NB4 (cell line): ENCODE measurements at places on chromosomes 2 and 18.
A peak's percentile ranks its signal among the peaks of the same experiment; 100 is the strongest.

DNA sequence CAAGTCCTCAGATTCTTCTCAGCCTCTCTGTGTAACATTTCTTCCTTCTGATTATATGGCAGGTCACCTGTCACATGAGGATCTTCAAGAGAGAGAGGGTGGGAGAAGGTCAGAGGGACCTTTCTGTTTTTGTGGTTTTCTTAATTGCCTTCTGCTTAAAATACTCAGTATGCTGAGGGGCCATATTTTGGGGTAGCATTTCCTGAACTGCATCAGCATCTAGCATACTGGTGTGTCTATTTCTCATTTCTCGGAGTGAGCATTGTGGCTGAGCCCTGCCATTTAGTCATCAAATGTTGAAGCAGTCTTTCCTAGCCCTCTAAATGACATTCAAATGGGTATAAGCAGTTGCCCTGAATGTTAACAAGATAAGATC, 162.7 kb downstream of the MYO3B start:
- no peak for DNase-seq

- no peak for DNase-seq
These were observed 24.2 kb downstream of the PSMD14 start for GRCh38 chr2:161332371-161332967.

DNA sequence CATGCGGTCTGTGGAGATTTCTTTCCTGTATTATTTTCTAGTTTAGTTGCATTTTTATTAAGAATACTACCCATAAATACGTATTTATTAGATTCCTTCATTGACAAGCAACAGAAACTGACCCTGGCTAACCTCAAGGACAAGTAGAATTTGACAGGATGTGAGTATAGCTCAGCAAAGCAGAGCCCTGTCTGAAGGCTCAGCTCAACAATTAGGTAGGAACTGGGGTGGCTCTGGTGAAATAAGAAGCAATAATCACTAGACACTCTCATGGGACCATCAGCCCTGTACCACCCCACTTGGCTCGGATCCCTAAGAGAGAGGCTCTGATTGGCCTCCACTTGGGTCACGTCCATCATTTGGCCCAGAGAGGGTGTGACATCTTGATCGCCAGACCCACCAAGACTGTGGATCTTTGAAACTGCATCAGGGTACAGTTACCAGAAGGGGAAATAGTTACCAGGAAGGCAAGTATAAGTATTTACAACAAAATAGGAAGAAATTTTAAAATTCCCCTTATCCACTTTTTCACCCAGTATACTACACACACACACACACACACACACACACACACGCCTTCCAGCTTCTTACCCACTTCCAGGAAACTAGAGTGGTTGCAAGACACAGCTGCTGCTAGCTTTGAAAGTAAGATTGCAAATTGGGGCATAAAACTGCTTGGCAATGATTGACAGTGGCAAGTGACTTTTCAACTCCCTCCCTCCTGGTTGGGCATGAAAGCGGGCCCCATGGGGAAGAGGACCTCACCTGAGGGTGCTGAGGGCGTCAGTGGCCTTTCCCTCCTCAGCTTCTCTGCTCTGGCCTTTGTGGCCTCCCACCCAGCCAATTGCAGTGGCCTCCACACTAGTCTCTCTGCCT, 41.8 kb downstream of the KCTD18 start:
- no peak for DNase-seq

DNA sequence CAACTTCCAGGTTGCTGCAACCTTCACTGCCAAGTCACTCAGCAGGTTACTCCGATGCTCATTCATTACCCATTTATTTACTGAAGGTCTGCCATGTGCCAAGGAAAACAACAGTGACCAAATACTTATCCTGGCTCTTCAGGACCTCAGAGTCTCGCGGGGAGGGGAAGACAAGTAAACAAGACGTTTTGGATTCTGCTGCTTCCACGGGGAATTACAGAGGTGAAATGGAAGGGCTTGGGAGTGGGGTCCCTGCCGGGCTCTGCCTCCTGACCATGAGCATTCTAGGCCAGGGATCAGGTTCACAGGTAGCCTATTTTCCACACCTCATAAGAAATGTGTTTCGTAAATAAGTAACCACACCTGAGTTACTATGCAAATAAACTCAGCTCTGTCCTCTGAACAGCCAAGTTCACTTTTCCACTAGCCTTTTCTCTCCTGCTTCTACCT, 68.1 kb downstream of the CLHC1 start:
- DNase-seq = no peak

GRCh38 chr18:36561046-36561445, 263.5 kb downstream of the FHOD3 start:
- DNase-seq = no peak

DNA sequence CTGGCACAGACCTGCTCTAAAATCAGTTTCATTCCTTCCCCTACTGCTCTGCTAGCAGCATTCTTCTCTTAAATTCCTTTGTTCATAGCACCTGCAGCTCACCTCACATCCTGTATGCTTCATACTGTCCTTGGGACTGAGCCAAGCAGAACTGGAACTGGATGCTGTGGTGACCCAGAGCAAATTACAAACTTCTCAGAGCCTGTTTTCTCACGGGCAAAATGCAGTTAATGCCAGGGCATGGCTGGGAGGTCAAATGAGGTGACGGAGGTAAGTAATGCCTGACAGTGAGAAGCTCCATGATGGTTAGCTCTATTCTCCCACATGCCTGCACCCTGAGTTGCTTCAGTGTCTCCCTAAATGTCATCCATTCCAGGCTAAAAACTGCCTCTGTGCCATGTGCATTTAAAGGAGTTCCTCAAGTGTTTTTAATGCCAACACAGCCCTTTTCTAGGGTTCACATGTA, 29.7 kb downstream of the C2orf42 start:
- DNase-seq = no peak

DNA sequence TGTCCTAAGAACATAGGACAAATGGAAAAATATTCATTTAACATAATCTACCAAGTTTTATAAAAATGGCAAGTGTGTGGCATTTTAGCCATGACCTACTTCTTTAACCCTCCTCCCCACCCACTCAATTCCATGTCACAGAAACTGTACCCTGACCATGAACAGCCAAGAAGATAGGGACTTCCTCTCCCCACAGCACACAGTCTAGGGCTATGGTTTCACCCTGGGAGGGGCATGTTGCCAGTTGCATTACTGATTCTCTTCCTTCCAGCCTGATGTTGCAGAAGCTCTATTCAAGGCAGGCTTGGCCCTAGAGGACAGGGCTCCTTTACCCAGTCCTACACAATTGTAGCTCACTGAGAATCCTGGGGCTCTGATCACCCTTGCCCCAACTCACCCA, 153.6 kb upstream of the KLF7 start:
- DNase-seq = no peak

GRCh38 chr2:67733517-67733916, 329.3 kb downstream of the C1D start:
- DNase-seq = peak; percentile 22

DNA sequence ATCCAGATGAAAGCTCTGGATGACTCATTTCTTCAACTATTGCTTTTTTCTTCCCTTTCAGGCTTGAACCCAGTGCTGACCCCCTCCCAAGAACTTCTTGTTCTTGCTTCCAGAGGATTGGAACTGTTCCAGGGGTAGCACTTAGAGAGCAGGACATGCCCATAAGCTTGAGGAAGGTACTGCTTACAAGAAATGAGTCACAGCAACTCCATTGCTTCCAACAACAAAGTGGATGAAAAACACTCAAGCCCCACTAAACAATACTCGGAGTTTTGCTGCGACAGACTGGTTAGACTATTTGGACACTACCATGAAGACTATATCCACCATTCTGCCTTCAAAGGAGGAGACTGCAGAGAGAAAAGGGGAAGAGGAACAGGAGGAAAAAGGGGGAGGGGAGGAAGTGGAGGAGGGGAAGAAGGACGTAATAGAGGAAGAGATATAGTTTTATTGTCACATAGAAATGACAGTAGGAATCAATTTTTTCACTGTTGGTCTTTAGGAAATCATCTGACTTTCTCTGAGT, 1.6 kb upstream of the EPC2 start:
- peak; percentile 68 for DNase-seq

DNA sequence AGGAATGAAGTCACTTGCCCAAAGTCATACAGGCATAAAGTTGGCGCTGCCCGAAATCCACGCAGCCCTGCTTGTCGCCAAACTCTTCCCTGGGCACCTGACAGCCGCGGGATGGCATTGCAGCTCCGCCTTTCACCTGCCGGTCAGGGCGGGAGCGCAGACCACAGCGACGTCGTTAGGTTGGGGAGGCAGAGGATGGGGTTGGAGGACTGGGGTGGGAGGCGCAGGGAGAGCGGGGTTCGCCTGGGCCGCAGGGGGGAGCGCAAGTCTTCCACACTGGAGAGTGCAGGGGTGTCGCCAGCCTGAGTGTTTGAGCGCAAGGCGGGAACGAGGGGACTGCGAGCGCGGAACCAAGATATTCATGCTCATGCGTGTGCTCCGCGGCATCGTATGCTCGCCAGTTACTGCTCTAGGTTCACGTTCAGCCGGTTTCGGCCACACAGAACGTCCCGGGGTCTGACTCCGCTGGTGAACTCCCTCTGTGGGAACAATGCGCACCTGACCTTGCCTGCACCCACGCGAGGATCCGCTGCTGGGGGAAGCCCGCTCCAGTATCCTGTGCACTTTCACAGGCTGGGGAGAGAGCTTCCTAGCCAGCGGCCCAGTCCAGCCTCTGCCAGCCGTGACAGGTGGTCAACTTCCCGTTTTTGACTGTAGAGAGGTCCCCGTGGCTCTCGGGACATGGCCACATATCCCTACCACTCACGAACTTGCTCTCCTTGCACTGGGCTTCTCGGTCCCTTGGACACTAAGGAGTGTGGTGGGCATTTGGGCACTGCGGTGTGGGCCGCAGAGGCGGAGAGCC, 767 bp upstream of the NPPC start:
- DNase-seq = peak; percentile 62
